Stimulated activated CD4-positive, alpha-beta T cell treated with anti-CD3 and anti-CD28 coated beads, Interleukin-12 subunit alpha, Interleukin-12 subunit beta, amount 100 ng/mL, for 24 hours (primary cell): ENCODE measurements at places on chromosomes 4 and X.

GRCh38 chrX:28848707-28849106, 261.5 kb downstream of the IL1RAPL1 start:
- DNase-seq: no peak

- no peak for DNase-seq
These were observed 110.4 kb upstream of the RXFP1 start for GRCh38 chr4:158411269-158411668.

DNA sequence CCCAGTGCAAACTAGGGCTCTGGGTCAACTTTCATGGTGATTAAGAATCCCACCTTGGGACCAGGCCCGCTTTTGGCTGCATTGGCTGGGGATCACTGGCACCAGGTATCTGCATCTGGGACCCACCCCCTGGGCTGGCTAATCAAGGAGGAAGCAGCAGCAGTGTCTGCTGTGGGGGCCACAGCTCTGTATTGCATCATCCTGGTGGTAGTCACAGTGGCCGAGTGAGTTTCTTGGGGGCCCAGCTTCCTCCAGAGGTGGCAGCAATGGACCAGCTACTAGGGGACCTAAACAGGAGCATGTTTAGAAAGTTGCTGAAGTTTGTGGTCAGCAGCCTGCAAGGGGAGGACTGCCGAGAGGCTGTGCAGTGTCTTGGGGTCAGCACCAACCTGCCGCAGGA, 15.7 kb downstream of the LNX1 start:
- no peak for DNase-seq

DNA sequence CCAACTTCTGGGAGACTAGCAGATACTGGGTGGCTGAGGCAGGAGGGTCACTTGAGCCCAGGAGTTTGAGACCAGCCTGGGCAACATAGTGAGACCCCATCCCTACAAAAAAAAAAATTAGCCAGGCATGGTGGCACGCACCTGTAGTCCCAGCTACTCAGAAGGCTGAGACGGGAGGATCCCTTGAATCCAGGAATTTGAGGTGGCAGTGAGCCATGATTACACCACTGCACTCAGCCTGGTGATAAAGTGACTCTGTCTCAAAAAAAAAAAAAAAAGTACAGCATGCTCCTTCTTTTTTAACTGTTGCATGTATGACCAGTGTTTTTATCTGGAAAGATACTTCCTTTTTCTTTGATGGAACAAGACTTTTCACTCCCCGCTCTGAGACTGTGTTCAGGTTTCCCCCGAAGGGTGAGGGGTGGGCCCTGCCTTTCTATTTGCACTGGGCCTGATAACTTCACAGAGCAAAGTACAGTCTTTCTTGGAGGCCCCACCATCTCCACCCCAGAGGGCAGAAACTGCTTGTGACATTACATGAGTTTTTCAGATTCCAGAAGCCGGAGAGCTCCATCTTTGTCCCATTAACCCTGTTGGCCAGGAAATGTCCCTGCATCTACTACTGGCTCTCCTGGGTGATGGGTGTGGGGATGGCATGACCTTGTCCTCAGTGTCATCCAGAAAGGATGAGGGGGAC, 35.2 kb downstream of the NYX start:
- DNase-seq: no peak

- no peak for DNase-seq
These were observed 1472.8 kb downstream of the C4orf33 start for GRCh38 chr4:130568746-130569145.

GRCh38 chrX:137423241-137423640, 142.7 kb upstream of the ZIC3 start:
- DNase-seq: no peak

GRCh38 chrX:54479136-54480111, 16.6 kb downstream of the FGD1 start:
- DNase-seq: no peak

GRCh38 chr4:110268352-110268751, 69.9 kb upstream of the ELOVL6 start:
- no peak for DNase-seq

DNA sequence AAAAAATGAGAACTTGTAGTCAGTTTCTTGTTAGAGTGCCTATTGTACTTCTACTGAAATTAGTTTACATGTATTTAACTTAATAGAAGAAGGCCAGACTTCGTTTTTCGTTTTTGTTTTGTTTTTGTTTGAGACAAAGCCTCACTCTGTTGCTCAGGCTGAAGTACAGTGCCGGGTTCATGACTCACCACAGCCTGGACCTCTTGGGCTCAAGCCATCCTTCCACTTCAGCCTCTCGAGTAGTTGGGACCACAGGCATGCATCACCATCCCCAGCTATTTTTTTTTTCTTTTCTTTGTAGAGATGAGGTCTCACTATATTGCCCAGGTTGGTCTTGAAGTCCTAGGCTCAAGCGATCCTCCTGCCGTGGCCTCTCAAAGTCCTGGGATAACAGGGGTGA, 793.9 kb downstream of the ADGRL3 start:
- DNase-seq: no peak

- no peak for DNase-seq
These were observed 327.1 kb upstream of the VCX start for GRCh38 chrX:7515681-7516413.

- DNase-seq: no peak
These were observed 72.4 kb downstream of the ANKRD50 start for GRCh38 chr4:124640022-124640730.
